CD8-positive, alpha-beta memory T cell (primary cell): ENCODE measurements at places on chromosomes 7 and 10.

GRCh38 chr10:15253951-15254807 is 85.7 kb upstream of the NMT2 start:
- no peak for DNase-seq

DNA sequence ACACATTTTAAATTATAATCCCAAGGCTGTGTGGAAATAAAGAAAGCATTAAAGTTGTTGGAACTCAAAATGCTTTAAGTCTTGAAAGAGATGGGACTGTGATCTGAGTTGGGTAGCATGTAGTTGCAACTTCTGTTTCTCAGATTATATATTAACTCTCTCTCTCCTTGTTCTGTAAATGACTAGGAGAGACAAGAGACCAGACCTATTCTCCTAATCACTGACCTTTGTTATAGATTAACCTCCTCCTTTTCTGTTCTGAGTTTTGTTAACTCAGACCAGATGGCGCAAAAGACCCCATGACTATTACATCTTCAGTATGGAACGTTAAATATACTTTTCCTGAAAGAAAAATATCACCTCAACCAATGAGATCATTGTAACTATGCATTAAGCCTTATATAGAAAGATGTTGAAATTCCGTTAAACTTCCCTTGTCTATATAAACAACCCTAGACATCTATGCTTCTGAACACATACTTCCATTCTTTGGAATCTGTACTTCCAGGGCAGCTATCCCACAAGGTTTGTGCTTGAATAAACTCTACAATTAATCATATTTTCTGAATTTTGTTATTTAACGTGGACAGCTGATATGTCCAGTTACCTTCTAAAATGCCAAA is 143.5 kb upstream of the TRIM24 start:
- DNase-seq: no peak

- DNase-seq: no peak
Observed at GRCh38 chr10:93280121-93280698, 201.9 kb downstream of the MYOF start.

DNA sequence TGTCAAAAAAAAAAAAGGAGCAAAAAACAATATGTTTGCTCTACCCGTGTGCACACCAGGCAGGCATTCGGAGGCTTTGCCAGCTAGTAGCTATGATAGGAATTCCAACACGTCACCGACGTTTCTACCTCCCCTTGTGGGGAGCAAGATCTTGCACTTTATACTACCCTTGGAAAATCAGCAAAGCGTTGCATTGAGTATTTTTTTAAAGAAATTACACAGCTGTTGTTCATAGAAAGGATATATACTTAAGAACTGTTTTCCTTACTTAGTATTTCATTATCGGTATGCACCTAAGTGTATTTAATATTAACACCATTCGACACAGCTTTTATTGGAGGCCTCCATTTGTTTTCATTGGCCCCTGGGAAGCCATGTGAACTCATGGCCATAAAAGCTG is 159.9 kb upstream of the MGMT start:
- DNase-seq: no peak

- no peak for DNase-seq
Observed at GRCh38 chr7:10106609-10107008, 867.1 kb upstream of the PHF14 start.

- DNase-seq: no peak
Observed at GRCh38 chr10:109931163-109931562, 7.9 kb upstream of the XPNPEP1 start.

- no peak for DNase-seq
Observed at GRCh38 chr7:1237704-1238255, 5.1 kb downstream of the UNCX start.

DNA sequence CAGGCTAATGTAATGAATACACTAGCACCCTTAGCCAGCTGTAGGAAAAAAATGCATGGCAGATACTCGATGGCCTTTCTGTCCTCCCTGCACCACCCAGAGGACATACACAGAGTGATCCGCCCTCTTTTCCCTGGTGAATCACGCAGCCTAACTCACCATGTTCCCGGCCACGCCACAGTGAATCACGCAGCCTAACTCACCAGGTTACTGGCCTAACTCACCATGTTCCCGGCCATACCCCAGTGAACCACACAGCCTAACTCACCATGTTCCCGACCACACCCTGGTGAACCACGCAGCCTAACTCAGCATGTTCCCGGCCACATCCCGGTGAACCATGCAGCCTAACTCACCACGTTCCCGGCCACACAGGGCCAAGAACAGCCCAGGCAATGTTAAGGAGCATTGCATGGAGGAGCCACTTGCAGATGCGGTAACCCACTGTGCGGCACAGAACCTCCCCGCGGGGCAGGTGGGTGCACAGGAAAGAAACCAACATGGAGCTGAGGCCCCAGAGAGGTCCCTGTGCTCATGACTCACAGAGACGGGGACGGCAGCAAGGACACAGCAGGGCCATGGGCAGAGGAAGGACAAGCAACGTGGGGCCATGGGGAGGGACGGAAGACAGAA is 508.5 kb downstream of the DNAJB6 start:
- no peak for DNase-seq

DNA sequence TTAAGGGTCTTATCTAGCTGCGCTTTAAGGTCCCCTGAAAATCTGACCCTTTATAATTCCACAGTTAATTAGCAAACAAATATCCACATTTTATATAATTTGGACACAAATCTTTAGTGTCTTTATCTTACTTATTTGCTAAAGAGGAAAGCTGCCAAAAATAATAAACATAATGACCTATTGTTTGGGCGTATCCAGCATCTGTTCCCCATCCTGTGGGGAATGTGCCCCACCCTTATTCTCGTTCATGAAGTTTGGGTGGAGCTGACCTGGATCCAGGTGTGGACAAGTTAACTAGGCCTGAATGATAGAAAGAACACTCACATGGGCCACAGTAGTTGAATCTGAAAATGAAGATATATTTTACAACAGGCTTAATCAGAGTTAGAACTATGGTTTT is 218.3 kb downstream of the CRPPA start:
- DNase-seq: no peak

DNA sequence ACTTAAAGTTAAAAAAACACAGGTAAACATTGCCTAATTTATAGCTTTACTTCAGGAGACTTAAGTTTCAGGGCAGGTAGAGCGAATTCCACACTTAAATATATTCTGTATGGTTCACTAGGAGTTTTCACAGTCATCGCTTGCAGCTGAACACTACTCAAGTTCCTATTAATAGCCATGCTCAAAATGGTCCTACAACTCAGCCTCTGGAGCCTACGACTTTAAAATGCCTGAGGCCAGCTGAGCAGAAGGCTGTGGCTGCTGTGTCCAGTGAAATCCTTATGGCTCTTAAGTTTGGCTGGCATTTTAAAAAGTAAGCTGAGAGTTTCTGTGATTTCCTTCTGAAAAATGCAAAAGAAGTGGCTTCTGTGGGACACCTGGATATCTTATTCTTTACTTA is 105.4 kb upstream of the GLI3 start:
- no peak for DNase-seq

DNA sequence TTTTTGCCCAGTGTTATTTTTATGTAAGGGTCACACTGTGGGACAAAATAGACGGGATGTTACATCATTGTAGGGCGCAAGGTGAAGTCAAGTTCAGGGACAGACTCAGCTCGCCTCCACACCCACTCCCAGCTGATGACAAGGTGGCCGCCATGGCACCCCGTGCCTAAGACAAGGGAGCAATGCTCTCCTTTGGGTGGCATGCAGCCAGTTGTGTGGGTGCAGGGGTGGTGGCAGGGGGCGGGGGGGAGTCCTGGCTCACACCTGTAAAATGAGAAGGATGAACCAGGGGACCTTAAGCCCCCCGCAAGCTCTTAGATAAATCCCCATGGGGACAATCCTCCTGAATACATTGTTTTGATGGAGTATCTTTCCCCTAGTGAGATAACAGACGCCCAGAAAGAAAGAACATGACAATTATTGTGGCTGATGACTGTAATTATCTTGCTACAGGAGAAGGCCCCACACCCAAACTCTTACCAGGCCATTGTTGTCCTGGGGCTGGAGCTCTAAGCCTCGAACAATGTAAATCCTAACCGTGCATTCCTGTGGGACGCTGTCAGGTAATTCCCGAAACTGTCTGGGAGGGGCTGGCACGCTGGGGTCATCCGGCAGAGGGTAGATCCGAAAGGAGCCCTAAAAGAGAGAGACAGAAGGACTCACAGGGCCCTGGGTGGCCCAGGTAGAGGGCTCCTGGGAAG is 148.7 kb downstream of the MYOF start:
- DNase-seq: no peak

DNA sequence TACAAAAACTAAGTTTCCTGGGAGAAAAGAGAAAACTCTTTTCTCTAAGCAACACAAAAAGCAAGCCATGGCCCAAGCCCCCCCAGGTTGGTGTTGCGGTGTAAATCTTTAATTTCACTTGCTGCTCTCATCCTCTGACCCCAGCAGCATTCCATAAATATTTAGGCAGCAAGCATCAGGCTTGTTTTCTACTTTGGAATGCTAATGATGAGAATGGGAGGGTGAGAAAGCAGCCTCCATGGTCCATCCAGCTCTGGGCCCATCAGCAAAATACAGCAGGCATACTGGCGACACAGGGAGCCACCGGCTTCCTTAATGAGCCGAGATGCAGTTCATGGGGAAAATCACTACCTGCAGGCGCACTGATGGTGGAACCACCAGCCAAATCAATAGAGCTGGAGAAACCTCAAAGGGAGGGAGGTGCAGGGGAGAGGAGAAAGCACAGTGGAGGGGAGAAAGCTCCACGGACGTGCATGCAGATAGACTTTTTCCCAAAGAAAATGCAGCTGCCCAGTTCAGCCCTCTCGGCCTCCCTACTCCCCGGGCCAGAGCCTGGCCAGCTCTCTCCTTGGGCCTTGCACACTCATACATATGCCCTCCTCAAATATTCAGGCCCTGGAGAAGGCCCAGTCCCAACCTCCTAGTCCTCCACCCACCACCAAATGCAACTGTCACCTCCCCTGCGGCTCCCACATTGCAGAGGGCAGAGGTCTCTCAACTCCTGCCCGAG is 131.9 kb downstream of the GRID1 start:
- no peak for DNase-seq

DNA sequence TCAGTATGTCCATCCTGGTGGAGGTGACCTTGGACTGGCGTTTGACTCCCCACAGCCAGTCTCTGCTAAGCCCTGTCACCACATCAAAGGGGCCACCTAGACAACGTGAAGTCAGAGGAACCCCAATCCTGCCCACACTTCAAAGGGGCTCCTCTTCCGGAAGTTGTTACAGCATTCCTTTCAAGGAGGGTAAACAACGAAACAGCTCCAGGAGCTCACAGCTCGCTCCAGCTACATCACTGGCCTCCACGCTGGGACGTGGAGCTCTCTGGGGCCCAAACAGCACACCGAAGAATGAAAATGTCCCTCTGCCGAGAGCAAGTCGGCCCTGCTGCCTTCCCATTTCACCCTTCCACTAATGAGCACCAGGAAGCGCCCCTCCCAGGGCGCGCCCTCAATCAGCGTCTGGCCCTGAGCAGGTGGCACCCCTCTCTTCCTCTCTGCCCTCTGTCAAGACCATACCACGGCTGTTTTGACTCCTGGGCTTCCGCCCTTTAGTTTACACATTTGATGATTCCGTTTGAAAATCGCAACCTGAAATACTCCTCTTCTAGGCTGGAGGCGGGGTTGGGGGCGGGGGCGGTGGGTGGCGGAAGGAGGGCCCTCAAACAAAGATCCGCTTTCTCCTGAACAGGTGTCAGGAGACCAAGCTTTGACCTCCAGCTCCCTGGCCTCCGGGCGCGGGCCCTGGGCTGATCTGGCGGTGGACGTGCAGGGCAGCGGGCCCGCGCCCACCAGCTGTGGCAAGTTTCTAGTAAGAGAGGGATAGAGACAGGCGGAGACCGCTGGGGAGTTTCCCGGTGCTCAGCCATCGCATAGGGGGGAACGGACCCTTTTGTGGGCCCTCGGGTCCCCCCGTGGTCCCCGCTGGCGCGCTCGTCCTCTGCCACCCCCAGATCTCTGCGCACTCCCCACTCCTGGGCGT is 53.1 kb upstream of the KDM7A start:
- peak; percentile 53 for DNase-seq

DNA sequence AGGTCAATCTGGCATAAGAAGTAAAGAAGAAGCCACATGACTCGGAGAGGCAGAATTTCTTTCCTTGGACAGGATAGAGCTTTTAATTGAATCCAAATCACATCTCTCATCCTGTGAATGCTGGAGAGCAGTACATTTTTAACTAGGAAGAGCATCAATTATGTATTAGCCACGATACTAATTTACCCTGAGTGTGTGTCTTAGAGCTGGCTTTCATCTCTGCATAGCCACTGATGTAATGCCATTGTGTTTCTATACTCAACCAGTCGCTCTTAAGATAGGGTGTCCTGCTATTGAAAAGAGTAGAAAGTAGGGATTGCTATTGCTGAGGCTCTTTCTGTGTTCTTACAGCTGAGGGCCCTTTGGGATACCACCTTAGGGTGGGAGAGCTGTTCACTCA is 280.3 kb downstream of the AUTS2 start:
- DNase-seq: no peak
